COR-L47 (cell line): ENCODE measurements at places on chromosomes 5 and 9.

DNA sequence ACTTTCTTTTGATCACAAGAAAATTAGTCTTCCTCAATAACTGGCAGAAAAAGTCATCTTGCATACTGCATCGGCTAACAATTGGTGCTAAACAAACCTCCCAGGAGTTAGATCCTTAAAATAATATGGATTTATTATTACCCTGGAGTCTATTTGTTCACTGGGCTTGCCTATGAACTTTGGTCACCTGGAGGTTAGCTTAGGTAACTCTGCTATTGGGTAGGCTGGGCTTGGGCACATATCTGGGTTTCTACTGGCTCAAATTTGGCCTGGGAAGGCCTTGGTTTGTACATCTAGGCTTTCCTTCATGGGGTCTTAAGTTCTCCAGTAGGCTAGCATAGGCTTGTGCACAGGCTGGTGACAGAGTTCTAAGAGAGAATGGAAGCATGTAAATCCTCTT is 279.9 kb downstream of the RASEF start:
- no peak for DNase-seq

DNA sequence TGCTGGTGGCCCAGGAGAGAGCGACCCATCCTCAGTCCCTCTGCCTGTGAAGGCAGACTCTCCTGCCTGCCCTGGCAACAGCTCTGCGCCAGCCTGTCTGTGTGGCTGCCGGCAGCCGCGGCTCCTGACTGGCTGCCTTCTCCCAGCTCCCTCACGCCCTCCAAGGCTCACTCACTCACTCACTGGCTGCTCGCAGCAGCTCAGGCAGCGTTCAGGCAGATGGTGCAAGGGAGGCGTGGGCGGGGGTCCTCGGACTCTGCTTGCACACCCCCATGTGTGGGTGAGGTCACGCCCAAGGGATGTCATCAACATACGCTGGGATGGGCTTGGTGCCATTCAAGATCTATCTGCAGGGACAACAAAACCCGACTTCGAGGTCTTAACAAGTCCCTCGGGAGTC is 66.7 kb downstream of the DAB2IP start:
- no peak for DNase-seq

DNA sequence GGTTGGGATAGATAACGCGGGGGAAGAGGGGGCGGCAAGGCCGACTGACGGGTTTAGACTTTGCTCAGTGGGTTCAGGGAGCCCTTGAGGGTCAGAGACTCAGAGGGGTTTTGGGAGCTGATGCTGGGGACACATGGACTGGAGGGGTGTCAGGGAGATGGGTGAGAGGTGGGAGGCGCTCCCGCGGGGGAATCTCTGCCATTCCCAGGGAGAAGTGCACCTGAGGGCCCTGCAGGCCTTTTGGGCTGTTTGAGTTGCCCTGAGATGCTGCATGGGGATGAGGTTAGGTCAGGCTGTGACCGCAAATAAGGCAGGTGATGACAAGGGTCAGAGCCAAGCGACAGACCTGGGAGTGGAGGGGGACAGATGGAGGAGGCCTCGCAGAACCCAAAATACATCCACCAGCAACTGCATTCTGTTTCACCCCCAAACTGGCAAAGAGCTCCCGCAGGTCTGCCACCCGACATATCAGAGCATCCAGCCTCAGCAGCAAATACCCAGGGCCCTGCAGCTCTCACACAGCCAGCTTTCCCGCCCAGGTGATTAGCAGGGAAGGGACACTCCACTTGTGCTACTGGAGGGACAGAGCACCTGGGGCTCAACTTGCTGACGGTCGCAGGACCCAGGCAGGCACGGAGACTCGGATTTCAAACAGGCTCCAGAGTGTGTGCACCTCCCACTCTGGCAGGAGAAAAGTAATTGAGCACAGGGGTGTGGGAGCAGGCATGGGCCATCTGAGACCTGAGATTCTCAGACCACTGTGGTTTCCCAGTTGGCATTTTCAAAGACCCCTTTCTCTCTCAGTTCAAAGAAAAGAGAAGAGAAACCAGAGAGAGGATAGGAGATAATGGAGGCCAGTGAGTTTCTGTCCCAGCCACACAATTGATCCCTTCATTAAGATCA is 26.4 kb downstream of the TMOD1 start:
- DNase-seq = no peak

- DNase-seq = no peak
Measured at GRCh38 chr5:1733369-1733768, 66.3 kb downstream of the MRPL36 start.

- DNase-seq = no peak
Measured at GRCh38 chr9:129624947-129625346, 1.0 kb upstream of the NTMT1 start.

- DNase-seq = no peak
Measured at GRCh38 chr5:170523830-170524229, 20.0 kb downstream of the KCNIP1 start.

DNA sequence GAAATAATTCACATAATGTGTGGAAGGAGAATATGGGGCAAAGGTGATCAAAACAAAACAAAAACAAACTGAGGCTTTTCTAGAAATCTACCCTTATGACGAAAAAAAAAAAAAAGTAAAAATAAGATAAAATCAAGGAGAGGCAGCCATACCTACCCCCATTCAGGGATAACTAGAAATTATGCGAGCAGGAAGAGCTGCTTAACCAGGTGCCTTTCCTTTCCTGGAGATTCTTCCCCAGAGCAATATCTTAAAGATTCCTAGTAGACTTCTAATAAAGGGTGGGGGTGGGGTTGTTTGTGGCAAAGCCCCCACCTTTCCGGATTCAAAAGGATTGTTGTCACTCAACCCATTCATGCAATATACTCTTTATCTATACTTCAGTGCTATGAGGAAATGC is 112.0 kb upstream of the IFNK start:
- no peak for DNase-seq

DNA sequence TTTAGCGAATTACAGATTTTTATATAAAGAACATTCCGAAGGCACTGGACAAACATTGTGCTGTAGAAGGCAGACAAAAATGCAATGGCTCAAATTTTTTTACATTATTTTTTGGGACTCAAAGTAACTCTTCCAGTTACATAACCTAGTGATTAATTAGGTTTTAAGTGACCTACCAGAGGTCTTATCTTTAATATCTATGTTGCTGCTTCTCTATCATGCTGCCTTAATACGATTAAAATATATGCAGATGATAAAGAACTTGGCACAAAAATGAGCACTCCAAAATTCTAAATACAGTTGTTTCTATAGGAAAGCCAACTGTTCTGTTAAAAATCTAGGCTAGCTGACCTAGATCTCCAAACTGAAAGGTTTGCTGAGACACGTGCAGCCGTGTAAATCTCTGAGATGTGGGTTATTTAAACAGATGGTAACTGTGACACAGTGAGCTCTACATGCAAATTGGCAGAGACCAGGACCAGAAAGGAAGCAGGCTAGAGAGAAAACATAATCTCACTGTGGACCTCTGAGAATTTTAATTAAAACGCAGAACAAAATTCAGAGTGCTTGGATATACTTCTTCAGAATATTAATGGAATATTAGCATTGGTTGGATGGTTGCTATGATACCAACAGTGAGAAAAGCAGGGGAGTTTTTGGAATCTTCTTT is 56.2 kb downstream of the CAMK4 start:
- DNase-seq = no peak

DNA sequence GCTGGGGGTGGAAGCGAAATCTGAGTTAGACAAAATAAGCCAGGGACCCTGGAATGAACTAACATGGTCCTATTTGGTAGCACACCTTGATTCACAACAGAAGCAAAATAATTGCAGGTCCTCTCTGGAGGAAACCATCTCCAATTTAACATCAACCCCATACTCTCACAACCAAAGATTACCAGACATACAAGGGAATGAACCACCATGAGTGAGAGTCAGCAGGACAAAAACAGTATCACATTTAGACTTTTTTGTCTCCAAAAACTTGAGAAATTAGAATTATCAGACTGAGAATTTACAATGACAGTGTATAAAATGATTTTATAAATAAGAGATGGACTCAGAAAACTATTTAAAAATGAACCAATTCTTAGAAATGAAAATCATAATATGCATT is 21.1 kb downstream of the PPP1R2B start:
- DNase-seq = no peak

DNA sequence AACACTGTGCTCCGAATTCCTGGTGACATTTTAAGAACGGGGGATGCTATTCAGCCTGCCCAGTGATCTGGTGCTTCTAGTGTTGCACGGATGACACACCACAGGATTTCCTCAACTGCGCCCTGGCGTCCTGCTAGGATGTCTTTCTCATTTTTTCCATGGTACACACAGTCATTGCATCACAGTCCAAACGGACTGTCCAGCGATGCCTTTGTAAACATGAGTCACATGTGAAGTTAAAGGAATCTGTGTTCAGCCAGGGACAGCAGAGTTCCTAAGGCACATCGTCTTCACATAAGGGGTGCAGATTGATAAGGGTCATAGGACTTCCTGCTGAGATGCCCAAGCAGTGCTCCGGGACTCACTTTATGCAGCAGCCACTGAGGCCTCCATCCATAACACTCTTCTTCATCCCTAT is 9.3 kb upstream of the PTPN3 start:
- DNase-seq = no peak

DNA sequence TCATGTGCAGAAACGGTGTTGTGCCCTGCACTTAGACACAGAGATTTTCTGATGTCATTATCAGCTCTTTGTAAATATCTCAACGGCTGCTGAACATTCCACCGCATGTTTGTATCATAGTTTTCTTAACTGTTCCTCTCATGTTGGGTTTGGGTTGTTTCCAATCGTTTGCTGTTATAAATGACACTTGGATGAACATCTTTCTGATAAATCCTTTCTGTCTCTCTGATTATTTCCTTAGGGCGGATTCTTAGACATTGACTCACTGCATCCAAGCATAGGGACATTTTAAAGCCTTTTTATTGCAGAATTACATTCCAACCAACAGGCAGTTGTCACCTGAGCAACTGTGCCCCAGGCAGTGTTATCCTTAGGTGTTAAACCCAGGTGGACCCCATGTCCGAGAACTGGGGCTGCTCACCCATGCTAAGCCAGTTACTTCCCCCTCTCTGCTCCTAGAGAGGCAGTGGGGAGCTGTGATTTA is 28.5 kb downstream of the COL5A1 start:
- no peak for DNase-seq

GRCh38 chr5:10521466-10522223 is 42.2 kb upstream of the ANKRD33B start:
- DNase-seq = no peak

GRCh38 chr5:30100148-30100713 is 1093.3 kb upstream of the CDH6 start:
- no peak for DNase-seq
